Subcutaneous preadipocyte (primary cell): ENCODE measurements at places on chromosomes 4 and X. TPM values are rescaled to one million over a fixed set of nuclear protein-coding genes. Genes with fewer than 3 reads are reported as not detected.

AKAP14 gene
- not detected in 2 replicates for total RNA-seq

CRMP1 gene
- total RNA-seq, result under 0.01 TPM in 1 of 2 replicates, not detected in the other

SPATA18 gene
- total RNA-seq, result 10.9 and 15.4 TPM in 2 replicates

CLIC2 gene
- total RNA-seq, result 9.4 and 15.1 TPM in 2 replicates

BTK gene
- not detected in 2 replicates for total RNA-seq
